NCI-H1694 (cell line): ENCODE measurements at places on chromosomes 16 and 17.

- no peak for DNase-seq
Observed at GRCh38 chr17:3877220-3877619, 15.6 kb downstream of the CAMKK1 start.

DNA sequence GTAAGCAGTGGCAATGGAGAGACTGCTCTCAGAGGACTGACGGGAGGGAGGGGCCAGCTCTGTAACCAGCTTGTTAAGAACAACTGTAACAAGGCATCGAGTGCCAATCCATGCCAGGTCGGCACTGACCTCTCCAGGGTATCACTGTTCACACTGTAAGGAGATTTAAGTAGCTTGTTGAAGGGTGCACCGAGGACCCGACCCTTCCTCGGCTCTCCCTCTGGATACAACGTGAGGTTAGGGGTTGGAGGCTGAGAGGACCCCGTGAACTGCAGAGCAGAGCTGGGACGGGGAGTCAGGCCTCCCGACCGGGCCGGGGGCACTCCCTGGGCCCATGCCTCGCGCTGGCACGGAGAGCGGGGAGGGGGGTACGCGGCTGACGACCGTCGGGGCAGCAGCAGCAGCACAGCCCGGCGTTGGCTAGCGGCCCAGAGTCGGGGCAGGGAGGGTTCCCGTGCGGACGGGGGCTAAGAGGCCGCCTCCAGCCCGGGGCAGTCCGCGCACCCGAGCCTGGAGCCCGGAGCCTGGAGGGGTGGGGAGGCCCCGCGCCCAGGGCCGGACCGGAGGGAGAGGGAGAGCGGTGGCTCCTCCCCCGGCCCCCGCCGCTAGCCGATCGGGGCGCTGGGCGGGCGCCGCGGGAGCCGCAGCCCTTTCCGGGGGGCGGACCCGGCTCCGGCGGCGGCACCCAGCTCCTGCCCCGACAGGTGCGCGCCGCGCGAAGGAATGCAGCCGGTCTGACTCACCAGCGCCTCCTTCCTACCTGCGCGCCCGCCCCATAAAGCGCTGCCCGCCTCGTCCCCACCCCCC is at the start of gene ITGB4:
Gene ITGB4 (plus strand): TSS at position 804 of the 807 bp plus-strand sequence. CDS start 3,245 bp downstream, outside the sequence.
- DNase-seq = no peak

GRCh38 chr16:84548971-84549844 is 44.7 kb upstream of the MEAK7 start:
- DNase-seq = no peak

GRCh38 chr16:10145542-10146035 is 36.6 kb downstream of the GRIN2A start:
- no peak for DNase-seq

DNA sequence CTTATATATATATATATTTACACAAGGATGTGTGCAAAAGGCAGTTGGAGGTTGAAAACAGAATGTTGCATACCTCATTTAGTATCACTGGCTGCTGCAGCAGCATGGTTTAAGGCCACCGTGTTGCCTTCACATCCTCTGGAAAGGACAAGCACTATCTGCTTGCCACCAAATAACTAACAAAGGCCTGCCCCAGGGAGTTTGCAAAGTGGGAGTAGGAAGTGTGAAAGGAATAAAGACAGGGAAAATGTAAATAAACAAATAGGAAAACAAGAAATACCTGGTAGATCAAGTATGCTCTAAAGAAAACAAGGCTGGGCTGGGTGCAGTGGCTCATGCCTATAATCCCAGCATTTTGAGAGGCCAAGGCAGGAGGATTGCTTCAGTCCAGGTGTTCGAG is 33.5 kb upstream of the GFOD2 start:
- DNase-seq = no peak

DNA sequence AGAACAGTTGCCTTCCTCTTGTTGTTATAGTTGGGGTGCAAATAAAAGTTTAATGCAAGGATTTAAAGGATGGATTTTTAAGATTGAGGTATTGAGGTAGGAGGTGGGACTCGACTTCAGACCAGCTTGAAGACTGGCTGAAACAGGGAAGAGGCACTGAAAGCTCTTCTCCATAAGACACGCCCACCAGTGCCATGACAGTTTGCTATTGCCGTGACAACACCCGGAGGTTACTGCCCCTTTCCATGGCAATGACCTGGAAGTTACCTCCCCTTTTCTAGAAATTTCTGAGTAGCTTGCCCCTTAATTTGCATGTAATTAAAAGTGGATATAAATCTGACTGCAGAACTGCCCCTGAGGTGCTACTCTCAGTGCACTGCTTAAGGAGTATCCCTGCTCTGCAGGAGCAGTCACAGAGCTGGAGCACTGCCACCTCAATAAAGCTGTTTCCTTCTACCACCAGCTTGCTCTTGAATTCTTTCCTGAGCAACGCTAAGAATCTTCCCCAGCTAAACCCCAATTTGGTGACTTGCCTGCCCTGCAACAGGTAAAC is 122.6 kb downstream of the SHISA6 start:
- DNase-seq = no peak

DNA sequence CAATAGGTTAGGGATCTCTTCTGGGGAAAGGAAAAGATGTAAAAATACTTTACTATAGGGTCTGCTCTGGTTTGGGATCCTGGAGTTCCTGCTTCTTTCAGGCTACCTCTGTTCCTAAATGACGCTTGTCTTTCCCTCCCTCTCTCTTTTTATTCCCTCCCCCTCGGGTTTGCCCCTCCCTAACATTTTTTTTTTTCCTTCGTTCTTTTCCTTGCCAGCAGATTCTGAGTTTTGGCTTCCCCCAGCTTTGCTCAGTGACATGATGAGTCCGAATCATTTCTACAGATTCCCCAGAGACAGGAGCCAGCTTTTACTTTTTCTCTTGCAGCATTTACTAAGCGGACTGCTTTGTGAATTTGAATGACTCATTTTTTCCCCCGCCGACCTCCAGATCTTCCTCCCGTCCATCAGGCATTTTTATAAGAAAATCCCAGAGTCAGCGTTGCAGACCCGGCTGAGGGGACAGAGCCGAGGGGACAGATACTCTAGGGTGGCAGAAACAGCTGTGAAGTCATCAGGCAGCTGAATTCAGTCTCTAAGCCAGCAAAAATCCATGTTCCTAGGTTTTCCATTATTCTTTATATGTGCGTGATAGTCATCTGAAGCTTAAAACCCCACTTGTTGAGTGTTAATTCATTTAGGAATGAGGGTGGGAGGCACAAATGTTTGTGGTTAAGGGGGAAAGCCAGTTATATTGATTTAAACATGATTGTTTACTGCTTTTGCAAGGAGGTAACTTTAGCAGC is at the start of gene TMEM100:
Gene TMEM100 (minus strand): TSS at position 123 of the 746 bp plus-strand sequence. CDS start 1,794 bp downstream, outside the sequence.
- no peak for DNase-seq

DNA sequence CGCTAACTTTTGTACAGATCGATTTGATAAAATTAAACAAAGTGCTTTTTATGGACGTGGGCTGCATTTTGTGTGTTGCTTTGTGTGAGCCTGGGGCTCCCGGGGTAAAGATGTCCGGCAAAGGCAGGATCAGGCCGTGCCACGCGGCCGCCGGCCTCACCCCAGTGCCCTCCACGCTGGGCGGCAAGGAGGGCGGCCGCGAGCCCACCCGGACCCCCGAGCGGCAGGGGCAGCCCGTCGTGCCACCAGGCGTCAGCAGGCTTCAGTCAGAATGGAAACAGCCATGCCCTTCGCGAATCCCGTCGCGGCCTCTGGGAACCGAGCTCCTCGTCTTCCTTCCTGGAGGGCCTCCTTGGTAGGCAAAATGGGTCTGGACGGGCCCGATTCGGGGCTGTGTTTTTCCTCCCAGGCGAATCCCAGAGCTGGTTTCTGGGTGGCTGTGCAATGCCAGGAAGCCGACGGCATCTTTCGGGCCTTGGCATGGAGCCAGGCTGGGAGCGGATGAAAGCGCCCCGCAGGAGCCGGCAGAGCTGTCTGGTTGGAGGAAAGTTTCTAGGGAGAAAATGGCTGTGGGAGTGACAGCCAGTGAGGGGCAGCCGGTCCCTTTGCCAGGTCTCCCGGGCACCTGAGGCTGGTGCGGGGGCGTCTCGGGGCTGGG is 5.5 kb downstream of the SOX8 start:
- DNase-seq = no peak

DNA sequence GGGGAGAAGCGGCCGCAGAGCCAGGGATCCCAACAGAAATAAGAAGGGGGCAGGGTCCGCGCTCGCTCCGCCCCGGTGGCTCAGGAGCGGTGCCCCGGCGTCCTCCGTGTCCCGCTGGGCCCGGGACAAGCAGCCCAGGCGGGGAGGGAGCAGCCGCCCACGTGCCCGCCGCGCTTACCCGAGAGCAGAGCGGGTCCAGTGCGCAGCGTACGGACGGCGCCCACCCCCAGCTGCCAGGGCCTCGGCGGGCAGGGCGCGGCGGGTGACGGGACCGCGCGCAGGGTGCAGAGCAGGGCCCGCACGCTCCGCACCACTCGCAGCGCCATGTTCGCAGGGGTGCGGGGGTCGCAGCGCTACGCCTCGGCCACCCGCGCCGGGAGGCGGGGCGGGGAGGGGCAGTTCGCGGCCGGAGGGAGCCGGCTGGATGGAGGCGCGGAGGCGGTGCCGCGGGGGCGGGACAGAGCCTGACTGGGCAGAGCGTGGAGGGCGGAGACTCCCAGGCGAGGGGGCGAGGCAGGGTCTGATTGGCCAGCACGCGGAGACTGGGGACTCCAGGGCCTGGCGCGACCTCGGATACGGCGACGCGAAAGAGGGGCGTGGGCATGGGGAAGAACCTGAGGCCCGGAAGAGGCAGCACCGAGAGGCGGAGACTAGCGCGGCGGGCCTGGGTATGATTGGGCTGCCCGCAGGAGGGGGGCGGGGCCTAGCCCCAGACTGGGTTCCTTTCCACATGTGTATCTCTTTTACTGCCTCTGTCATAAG is at the start of gene GCSH:
Gene GCSH (minus strand): TSS at position 443 of the 762 bp plus-strand sequence. CDS start 117 bp downstream, at position 326.
- peak; percentile 86 for DNase-seq

- DNase-seq = no peak
Observed at GRCh38 chr17:37067555-37068111, 118.9 kb downstream of the AATF start.

DNA sequence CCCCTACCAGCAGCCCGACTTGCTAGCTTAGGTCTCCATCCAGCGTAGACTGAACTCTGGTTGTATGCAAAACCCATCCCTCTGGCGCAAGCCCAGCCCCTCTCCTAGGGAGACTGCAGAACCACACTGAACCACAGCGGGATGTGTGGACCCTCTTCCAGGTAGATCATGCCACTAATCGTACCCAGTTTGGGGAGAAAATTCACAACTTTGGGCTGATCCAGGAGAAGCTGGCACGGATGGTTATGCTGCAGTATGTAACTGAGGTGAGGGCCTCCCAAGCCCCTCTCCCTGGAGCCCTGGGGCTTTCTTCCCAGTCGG is 3.2 kb downstream of the ACADVL start:
- DNase-seq = no peak

GRCh38 chr17:52297230-52298010 is 138.9 kb upstream of the CA10 start:
- peak; percentile 24 for DNase-seq

GRCh38 chr17:64058621-64059020 is 38.2 kb upstream of the ICAM2 start:
- no peak for DNase-seq
